ENCODE measurements at places on chromosomes 4 and X. TPM values are rescaled to one million over a fixed set of nuclear protein-coding genes. Genes with fewer than 3 reads are reported as not detected.

The MSX1 gene
- total RNA-seq = 1.3 TPM

The FRAS1 gene
- total RNA-seq = 1.8 TPM

The SUPT20HL1 gene
- not detected for total RNA-seq

The ANOS1 gene
- under 0.01 TPM for total RNA-seq

The PAGE5 gene
- 0.66 TPM for total RNA-seq

The KCND1 gene
- 1.3 TPM for total RNA-seq

The CCKAR gene
- under 0.01 TPM for total RNA-seq

The PABPC1L2A gene
- total RNA-seq = not detected

The MAGEA6 gene
- total RNA-seq = not detected

The INPP4B gene
- 9.2 TPM for total RNA-seq

The MAGEB10 gene
- total RNA-seq = not detected

GRCh38 chr4:69910016-69910782, 20.7 kb upstream of the CSN1S1 start:
- no peaks in the 10 kb centered on the region for H3K27me3 ChIP-seq
- no peak overlapping the region for H3K27ac ChIP-seq
- peak; percentile 1 for DNase-seq
- no peaks in the 10 kb centered on the region for H3K36me3 ChIP-seq
- H3K4me1 ChIP-seq = no peaks in the 10 kb centered on the region
- H3K4me3 ChIP-seq = no peak overlapping the region

DNA sequence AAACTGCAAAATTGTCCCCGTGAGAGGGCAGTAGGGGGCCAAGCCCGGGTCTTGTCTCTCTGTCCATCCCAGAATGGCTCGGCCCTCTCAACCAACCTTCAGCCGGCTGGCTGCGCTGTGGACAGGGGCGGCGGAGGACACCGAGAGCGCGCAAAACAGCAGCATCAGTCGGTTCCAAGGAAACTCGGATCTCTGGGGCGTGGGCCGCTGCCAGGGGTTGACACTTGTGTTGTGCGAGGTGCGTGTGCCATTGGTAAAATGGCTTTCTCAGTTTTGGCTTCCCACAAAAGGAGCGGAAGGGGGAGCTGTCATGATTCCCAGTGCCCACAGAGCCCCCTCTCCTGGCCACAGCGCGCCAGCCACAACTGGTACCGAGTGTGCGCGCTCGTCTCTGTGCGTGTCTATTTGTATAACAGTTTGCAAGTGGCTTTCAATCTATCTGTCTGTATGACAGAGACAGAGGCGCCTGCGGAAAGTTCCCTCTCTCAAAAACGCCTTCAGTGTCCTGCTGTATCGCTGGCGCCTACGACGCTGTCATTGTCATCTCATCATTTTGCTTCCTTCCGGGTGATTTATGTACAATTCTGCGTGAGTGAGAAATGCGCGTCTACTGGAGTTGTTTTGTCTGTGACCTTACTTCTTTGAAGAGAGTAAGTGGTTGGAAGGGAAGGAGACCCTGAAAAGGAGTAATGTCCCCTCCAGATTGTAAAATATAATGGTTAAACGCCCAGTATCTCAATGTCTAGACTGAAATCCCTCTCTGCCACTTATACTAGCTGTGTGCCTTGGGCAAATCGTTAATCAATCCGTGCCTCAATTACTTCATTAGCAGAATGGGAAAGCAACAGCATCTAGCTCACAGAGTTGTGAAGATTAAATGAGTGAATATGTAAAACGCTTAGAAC, 1.8 kb downstream of the DKK2 start:
- peaks cover 18% of the 10 kb centered on the region for H3K27me3 ChIP-seq
- no peaks in the 10 kb centered on the region for H3K36me3 ChIP-seq
- H3K4me1 ChIP-seq = no peaks in the 10 kb centered on the region
- peak overlapping the region; percentile 33 for H3K4me3 ChIP-seq

DNA sequence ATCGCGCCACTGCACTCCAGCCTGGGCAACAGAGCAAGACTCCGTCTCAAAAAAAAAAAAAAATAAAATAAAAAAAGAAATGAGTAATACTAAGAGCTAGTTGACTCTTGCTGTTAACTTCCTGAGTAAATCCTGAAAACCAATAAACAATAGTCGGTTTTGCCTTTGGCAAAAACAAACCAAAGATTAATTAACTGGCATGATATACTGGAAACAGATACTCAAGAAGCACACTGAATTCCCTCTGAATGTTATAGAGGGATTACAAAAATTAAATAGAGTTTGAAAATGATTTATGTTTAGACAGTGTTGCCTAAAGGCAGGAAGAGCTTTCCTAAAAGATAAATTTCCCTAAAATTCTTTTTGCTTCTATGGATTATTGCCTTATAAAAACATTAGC, 1702.3 kb downstream of the STIM2 start:
- H3K4me1 ChIP-seq = no peaks in the 10 kb centered on the region
- H3K27me3 ChIP-seq = no peaks in the 10 kb centered on the region
- DNase-seq = no peak
- no peaks in the 10 kb centered on the region for H3K36me3 ChIP-seq
- H3K4me3 ChIP-seq = no peak overlapping the region

DNA sequence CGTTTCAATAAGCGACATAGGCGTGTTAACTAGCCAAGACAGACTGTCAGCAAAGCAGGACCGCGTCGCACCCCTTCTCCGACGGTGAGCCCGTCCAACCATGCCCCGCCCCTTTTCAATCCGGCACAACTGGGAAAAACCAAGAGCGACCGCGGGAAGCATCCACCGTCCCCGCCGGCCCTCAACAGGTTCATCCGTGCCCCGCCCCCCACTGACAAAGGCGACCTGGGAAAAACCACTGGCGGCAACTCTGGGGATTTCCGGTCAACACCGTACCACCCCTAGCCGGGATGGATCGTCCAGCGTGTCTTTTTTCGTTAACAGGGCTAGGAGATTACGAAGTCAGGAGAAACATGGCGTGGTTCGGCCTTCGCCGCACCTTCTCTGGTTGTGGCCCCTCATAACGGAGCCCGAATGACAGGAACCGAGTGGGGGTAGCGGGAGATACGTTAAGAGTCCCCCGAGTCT, 377 bp downstream of the TIMM17B start:
- peak overlapping the region; percentile 97 for H3K27ac ChIP-seq
- H3K36me3 ChIP-seq = peaks cover 7% of the 10 kb centered on the region
- H3K4me3 ChIP-seq = peak overlapping the region; percentile 62
- H3K27me3 ChIP-seq = no peaks in the 10 kb centered on the region

DNA sequence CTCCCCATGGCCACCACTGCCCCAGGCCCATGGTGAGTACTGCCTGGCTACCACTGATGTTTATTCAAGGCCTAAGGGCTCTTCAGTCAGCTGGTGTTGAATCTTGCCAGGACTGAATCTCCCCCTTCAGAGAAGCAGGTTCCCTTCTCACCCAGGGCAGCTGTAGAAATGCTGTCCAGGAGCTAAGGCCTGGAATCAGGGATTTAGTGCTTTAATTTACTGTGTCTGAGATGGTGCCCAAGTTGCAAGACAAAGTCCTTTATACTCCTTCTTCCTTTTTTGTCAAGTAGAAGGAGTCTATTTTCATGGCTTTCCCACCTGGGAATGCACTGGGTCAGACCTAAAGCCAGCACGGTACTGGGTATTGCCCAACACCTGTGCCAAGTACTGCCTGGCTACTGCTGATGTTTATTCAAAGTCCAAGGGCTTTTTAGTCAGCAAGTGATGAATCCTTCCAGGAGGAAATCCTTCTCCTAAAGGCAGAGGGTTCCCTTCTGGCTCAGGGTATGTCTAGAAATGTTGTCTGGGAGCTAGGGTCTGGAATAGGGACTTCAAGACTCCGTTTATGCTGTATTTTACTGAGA, 117.6 kb upstream of the ATOH1 start:
- H3K27me3 ChIP-seq = no peaks in the 10 kb centered on the region
- DNase-seq = no peak
- H3K27ac ChIP-seq = no peak overlapping the region
- no peaks in the 10 kb centered on the region for H3K36me3 ChIP-seq
- H3K4me3 ChIP-seq = no peak overlapping the region

GRCh38 chr4:108813261-108813660, 50.4 kb upstream of the ETNPPL start:
- H3K4me1 ChIP-seq = no peaks in the 10 kb centered on the region
- no peak for DNase-seq
- no peak overlapping the region for H3K4me3 ChIP-seq
- no peaks in the 10 kb centered on the region for H3K36me3 ChIP-seq
- no peaks in the 10 kb centered on the region for H3K27me3 ChIP-seq

GRCh38 chr4:126221282-126221681, 906.5 kb downstream of the FAT4 start:
- no peaks in the 10 kb centered on the region for H3K4me1 ChIP-seq
- H3K36me3 ChIP-seq = no peaks in the 10 kb centered on the region
- no peak for DNase-seq
- no peaks in the 10 kb centered on the region for H3K27me3 ChIP-seq
- no peak overlapping the region for H3K4me3 ChIP-seq

- no peak overlapping the region for H3K4me3 ChIP-seq
- peaks cover 9% of the 10 kb centered on the region for H3K4me1 ChIP-seq
- H3K27ac ChIP-seq = no peak overlapping the region
- DNase-seq = no peak
Measured at GRCh38 chrX:74451450-74452198, 30.3 kb downstream of the SLC16A2 start.

GRCh38 chr4:84626673-84627072, 43.7 kb downstream of the CDS1 start:
- no peaks in the 10 kb centered on the region for H3K4me1 ChIP-seq
- H3K36me3 ChIP-seq = no peaks in the 10 kb centered on the region
- H3K27ac ChIP-seq = no peak overlapping the region
- no peaks in the 10 kb centered on the region for H3K27me3 ChIP-seq

DNA sequence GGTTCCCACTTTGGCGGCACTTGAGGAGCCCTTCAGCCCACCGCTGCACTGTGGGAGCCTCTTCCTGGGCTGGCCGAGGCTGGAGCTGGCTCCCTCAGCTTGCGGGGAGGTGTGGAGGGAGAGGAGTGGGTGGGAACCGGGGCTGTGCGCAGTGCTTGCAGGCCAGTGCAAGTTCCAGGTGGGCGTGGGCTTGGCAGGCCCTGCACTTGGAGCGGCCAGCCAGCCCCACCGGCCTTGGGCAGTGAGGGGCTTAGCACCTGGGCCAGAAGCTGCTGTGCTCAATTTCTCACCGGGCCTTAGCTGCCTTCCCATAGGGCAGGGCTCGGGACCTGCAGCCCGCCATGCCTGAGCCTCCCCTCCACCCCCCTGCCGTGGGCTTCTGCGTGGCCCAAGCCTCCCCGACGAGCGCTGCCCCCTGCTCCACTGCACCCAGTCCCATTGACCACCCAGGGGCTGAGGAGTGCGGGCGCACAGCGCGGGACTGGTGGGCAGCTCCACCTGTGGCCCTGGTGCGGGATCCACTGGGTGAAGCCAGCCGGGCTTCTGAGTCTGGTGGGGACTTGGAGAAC, 474.3 kb downstream of the MID1IP1 start:
- no peak overlapping the region for H3K27ac ChIP-seq
- no peak for DNase-seq
- no peak overlapping the region for H3K4me3 ChIP-seq
- no peaks in the 10 kb centered on the region for H3K27me3 ChIP-seq
- H3K36me3 ChIP-seq = no peaks in the 10 kb centered on the region

DNA sequence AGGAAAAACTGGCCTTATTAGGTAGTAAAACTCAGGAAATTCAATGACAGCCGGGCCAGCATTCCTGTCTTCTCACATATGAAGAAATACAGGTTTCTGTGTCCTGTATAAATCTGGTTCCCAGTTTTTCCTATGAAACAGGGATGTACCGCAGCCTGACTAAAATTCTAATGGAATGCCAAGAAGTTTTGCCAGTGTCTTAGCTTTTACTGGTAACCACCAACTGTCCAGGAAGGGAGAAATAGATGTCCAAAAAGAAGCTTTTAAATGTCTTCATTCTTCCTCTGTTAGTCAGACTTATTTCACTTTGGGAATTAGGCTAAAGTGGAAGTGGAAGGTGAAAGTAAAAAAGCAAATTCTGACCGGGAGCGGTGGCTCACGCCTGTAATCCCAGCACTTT, 108.0 kb upstream of the TBL1X start:
- no peak overlapping the region for H3K4me3 ChIP-seq
- DNase-seq = no peak
- H3K36me3 ChIP-seq = no peaks in the 10 kb centered on the region
- peaks cover 2% of the 10 kb centered on the region for H3K4me1 ChIP-seq
- H3K27ac ChIP-seq = no peak overlapping the region
- H3K27me3 ChIP-seq = no peaks in the 10 kb centered on the region

DNA sequence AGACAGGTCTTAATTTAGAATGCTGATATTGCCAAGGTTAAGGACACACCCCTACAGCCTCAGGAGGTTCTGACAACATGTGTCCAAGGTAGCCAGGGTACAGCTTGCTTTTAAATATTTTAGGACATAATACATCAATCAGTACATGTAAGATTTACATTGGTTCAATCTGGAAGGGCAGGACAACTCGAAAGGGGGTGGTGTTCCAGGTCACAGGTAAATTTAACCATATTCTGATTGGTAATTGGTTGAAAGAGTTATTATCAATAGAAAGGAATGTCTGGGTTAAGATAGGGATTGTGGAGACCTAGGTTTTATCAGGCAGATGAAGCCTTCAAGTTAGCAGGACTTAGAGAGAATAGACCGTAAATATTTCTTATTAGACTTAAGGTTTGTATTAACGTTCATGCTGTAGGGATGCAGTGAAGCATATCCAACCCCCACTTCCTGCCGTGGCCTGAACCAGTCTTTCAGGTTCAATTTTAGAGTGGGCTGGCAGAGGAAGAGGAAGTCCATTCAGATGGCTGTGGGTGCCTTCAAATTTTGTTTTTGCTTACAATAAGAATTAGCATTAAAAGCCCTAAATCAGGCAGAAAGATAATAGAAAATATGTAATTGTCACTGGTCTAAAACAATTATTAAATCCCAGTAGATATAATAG, 136.5 kb upstream of the GALNTL6 start:
- no peak for DNase-seq
- H3K36me3 ChIP-seq = no peaks in the 10 kb centered on the region
- no peak overlapping the region for H3K4me3 ChIP-seq
- H3K4me1 ChIP-seq = no peaks in the 10 kb centered on the region

DNA sequence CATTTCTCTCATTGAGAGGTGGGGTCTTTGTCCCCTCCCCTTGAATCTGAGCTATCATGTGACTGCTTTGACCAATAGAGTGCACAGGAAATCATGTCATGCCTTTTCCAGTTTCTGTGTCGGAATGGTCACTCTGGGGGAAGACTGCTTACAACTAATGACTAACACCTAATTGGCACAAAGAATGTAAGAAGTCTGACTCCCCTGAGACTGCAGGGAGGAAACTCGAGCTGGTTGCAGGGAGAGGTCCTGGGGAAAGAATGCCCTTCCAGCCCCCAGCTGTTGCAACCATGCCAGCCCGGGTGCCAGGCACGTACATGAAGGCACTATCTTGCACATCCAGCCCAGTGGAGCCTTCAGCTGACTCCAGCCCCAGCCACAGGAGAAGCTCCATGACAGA, 254.2 kb downstream of the DHX15 start:
- H3K36me3 ChIP-seq = no peaks in the 10 kb centered on the region
- no peaks in the 10 kb centered on the region for H3K4me1 ChIP-seq
- no peak for DNase-seq
- H3K27me3 ChIP-seq = no peaks in the 10 kb centered on the region
- H3K4me3 ChIP-seq = no peak overlapping the region
- H3K27ac ChIP-seq = no peak overlapping the region

DNA sequence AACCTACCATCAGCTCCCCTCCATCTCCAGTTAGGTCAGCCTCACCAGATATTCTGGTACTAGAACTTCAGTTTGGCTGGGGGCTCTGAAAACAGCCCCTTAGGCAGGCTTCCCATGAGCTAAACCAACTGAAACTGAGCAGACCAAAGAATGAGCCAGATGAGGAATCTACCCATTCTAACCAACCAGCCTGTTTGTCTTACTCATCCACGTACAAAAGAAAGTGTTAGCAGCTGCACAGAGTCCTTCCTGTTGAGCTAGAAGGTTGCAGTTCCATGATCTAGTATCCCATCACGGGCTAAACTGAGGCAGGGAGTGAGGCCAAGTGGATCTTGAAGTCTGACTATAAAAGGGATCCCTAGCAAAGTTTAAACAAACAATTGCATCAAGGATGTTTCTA, 17.5 kb downstream of the MAGEA9B start:
- no peak for DNase-seq
- no peaks in the 10 kb centered on the region for H3K4me1 ChIP-seq
- no peaks in the 10 kb centered on the region for H3K36me3 ChIP-seq
- no peak overlapping the region for H3K4me3 ChIP-seq
- H3K27me3 ChIP-seq = no peaks in the 10 kb centered on the region

Data from fibroblast of lung (primary cell).